ENCODE measurements at places on chromosomes 12 and 14.

DNA sequence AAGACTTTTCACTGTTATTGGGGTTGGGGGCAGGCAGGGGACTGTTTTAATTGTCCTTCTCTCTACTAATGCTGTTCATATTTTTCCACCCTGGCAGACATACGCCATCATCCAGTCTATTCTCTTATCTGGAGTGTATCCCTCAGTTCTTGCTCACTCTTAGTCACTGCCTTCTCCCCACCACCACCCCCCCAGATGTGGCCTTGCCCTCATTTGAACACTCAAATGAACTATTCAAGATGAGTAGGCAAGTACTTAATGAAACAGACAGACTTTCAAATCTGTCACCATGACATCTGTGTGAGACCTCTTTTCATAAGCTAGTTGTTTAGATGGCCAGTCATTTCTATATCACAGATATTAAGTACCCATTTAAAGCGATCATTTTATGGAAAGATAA lies 10.1 kb downstream of the NUDT4 start:
- DNase-seq = no peak

DNA sequence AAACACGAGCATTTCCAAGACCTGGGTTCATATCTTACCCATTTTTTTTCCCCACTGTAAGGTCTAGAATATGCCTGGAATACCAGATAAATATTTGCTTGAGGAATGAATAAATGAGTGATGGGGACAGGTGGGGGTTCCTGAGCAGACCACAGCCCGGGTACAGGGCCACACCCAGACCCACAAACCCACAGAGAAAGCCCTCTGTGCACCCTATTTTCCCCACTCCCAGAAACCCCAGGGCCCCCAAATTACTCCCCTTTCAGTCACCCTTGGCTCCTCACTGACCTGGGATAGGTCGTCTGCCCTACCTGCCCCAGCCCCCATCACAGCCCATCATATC lies 66.5 kb upstream of the DDX11 start:
- DNase-seq = no peak

GRCh38 chr14:102362084-102362483 lies 606 bp downstream of the CINP start:
- no peak for DNase-seq

GRCh38 chr12:86230516-86231146 lies 25.6 kb downstream of the MGAT4C start:
- DNase-seq = no peak

GRCh38 chr12:16048511-16048910 lies 137.4 kb downstream of the DERA start:
- no peak for DNase-seq

DNA sequence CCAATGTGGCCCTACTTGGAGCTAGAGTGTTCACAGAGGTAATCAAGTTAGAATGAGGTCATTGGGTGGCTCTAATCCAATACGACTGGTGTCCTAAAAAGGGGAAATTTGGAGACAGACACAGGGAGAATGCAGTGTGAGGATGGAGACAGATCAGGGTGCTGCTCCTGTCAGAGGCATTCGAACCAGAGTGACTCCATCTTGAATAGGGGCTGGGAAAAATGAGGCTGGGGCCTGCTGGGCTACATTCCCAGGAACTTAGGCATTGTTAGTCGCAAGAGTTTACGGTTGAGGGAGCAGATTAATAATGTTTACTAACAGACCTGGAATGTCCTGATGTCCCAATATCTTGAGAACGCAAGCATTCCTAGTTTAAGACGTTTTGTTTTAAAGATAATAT lies 20.2 kb downstream of the TNFAIP2 start:
- no peak for DNase-seq

- DNase-seq = no peak
Measured at GRCh38 chr12:18629916-18630315, 107.9 kb downstream of the PLCZ1 start.

DNA sequence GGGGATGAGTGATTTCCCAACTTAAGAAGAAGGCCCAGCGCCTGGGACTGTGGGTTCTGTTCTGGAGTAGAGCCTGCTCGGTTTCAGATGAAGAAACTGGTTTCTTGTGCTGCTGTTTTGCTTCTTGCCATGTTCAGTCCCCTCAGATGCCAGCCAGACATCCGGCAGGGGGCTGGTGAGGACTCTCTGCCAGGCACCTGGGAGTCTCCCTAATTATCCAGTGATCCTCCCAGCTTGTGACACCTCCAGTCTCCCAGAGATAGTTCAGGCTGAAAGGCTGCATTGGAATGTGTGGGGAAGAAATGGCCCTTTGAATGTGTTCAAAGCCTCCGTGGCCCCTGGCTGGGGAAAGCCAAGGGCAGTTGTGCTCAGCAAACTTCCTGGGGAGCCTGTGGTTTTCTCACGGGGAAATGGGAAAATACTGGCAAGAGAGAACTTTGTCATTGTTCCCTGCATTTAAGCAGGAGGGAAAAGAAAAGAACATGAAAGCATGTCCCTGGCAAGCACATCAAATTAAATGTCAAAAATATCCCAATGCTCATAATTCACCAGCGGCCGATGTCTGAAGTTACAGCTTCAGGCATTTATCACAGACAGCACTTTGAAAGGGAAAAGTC lies 8.5 kb upstream of the SERPINA12 start:
- DNase-seq = no peak

DNA sequence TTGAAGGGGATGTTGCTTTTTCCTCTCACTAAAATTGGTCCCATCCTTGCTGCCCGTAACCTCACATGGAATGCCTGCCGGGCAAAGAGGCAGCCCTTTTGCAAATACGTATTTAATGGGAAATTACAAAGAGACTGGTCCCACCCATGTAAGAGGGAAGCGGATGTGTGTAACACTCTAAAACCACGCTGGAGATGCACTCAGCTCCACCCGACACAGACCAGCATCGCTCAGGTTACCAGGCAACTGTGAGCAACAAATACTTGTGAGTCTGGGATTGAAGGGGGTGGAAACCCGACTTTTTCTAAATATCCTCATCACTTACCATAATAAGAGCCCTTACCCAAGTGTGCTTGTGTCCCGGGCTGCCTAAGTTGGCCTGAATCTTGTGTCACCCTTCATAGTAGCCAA lies 47.7 kb downstream of the ELK3 start:
- DNase-seq = no peak

GRCh38 chr14:103247169-103247606 lies 86.8 kb upstream of the EIF5 start:
- no peak for DNase-seq

GRCh38 chr12:14896521-14897169 lies 11.0 kb upstream of the MGP start:
- DNase-seq = no peak

DNA sequence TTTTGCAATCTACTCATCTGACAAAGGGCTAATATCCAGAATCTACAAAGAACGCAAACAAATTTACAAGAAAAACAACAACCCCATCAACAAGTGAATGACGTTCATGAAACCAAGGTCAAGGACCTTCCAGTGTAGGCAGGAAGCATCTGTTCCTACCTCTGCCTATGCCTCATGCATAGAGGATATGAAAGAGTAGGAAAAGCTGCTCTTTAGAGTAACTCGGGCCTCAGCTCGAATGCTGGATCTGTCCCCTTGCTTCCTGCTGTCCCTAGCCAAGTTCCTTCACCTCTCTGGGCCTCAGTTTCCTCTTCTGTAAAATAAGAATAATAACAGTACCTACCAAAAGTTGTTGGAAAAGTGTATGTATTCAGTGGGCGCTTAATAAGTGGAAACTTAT lies 65.0 kb downstream of the FOXN4 start:
- DNase-seq = no peak

- DNase-seq = no peak
Measured at GRCh38 chr14:74685056-74685455, 27.8 kb downstream of the AREL1 start.

DNA sequence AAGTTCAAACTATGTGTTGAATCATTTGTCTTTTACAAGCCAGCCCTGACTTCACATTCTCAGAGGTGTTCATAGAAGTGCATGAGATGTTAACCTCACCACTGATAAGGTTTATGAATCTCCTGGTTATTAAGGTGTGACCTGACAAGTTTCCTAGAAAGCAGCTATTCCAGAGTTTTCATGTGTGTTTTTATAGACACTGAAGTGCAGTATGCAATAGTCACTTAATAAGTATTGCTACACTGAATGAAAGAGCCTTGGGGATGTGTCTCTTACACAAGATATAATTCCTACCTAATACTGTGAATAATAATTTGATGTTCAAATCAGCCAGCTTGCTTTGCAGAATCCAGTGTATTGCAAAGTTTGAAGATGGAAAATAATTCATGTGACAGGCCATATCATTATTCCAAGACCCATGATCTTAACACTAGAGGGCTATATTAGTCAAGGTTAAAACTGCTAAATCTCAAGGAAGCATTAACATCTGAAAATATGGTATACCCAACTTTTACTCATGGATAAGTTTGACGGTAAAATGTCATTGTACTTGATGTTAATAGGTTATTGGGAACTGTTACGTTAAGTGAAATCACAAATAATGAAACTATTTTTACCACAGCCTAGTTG lies 13.0 kb downstream of the SLC25A3 start:
- DNase-seq = no peak

DNA sequence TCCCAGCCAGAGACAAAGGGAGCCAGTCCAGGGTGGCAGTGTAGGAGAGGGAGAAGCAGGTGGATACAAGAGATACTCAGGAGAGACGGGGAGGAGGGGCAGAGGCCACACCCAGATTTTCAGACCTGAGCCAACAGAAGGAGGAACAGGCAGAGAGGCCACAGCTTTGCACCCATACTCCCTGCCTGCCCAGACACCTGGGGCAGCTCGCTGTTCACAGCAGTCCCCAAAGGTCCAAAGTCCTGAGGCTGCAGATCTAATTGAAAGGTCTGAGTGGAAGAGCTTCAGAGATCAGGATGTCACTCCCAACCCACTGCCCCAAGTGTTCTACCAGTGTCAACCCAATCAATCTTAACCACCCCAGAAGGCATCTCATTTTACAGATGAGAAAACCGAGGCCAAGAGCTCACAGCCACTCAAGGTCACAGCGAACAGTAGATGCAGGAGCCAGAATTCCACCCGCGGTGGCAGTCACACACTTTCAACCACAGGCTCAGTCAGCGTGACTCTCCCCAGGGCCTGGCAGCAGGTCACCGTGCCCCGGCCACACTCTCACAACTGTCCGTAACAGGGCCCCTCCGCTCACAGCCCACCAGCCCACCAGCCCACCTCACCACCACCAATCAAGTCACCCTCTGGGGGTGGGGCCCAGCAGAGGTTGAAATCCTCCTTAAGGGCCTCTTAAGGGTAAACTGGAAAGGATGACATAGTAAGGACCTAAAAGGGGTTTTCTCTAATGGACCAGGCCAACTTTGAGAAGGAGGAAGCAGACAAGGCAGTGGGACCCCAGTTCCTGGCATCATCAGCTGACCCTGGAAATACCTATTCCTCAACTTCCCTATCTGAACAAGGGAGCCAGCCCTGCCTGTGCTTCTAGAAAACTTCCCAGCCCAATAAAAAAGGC lies 33.3 kb downstream of the ACTN1 start:
- DNase-seq = no peak

DNA sequence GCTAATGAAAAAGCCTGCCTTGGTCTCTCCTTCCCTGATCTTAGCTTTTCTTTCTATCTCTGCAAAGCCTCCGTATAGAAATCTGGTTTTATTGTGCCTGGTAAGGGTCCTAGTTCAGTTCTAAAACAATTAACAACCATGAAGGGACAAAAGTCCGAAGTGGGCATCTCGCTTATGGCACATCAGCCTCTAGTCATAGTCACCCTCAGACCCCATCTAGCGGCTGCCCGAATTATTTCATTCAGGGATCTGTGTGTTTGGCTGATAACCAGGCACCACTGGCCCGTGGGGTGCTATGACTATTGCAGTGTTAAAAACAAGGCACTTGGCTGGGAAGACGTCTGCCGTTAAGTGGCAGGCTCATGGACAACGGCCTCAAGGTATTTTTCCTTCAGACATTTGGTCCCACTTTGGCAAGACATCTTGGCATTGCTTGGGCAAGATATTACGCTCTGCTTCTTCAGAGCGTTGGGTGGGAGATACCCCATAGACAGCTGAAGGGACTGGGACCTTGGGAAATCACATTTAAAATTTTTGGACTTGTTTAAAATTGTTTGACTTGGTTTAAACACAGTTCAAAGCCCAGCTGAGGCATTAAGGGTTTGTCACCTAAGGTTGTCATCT lies 87.1 kb downstream of the SINHCAF start:
- DNase-seq = no peak

DNA sequence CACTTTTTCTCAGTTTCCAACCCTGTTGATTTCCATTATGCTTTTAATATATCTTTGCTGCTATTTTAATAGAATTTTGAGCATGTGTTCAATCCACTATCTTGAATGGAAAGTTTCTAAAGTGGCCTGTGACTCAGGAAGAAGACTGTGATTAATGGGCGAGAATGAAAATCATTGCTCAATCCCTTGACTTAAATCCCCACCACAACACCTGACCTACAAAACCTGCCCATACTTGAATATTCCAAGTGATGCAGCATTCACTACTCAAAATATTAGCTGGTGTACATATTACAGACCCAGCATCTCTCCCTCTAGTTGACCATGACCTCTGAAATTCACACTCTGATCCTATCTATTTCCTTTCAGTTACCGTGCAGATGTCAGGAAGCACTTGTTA lies 1.3 kb upstream of the OAS3 start:
- no peak for DNase-seq

DNA sequence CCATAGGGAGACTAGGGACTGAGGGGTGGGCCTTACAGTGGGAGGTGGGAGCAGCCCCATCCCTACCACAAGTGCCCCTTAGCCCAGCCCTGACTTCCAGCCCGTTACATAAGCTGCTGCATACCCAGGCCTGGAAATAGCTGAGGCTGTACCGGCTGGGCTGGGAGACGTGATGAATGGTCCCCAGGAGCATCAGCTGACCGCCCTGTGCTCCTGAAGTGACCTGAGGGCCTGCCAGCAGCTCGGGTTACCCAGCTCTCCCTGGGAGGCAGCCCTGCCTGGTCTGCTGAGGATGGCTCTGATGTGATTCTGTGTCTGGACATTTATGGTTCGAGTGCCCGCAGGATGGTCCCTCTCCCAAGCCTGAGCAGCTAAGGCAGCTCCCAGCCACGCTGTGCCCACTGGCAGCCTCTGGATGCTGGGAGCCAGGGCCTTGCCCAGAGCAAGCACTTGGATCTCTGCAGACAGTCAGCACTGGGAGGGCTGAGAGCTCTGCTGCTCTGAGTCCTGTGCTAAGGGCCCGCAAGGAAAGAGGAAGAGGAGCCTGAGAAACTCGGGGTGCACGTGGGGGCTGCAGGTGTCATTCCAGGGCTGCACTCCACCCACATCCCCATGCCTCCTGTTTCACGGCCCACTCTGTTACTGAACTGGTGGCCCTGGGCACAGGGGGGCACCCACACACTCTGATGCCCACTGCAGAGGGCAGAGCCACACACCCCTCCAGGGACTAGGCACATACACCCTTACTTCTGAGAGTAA lies 20.5 kb downstream of the TAMALIN start:
- DNase-seq = no peak

DNA sequence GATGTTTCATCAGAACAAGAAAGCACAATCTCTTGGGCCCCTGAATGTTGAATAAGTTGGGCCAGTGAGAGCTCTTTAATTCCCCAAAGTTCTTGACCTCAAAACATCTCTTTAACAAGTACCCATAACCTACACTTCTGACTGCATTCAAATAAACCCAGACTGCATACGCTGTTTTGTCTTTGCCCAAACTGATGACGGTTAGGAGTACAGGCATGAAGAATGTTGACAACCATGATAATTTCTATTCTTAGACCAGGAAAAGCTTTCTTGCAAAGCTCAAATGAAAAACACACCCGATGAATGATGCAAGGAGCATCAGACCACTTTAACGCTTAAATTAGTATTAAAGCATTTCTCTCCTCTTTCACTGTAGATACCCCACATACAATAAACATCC lies 11.7 kb upstream of the RAB3IP start:
- no peak for DNase-seq

GRCh38 chr14:104342435-104343293 lies 204.3 kb downstream of the KIF26A start:
- DNase-seq = no peak

GRCh38 chr14:58919217-58919616 lies 269.2 kb upstream of the DAAM1 start:
- no peak for DNase-seq
